A549 (cell line): ENCODE measurements at places on chromosomes 5 and 9.

GRCh38 chr9:17380126-17380861, 198.6 kb upstream of the SH3GL2 start:
- no peak for DNase-seq

DNA sequence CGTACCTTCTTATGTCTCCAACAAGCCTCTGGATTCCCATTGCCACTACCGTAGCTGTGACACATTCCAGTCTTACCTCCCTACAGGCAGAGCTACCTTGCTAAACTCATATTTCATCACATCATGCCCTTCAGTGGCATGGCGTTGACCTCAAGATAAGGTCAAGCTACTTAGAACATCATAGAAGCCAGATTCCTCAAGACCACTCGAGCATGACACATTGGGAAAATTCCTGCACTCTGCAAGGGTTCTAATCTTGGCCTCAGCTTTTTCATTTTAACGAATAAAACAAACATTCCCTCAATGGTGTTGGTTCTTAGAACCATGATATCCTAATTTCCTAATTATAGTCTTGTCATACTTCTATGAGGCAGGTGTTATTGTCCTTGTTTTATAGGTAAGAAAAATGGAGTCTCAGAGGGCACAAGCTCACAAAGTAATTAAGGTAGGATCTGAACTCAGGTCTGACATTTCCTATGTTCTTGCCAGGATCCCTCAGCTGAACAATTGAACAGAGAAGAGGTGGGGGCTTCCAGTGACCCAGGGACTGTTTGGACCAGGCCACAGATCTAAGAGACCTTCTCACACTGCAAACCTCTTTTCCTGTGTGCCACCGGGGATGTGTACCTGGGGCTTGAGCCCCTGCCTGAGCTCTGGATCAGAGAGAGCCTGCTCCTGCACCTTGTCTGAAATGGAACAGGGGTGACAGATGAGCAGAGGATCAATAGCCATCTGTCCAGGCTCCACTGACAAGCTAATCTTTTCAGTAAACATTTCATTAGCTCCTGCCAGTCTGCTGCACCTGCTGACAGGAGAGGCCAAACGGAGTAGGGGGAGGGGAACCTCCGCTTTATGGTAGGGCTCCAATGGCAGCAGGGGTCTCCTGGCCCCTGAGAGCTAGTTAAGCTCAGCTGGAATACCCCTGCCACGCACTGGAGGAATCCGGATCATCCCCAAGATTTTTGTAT, 49.3 kb downstream of the ALG2 start:
- DNase-seq = no peak

DNA sequence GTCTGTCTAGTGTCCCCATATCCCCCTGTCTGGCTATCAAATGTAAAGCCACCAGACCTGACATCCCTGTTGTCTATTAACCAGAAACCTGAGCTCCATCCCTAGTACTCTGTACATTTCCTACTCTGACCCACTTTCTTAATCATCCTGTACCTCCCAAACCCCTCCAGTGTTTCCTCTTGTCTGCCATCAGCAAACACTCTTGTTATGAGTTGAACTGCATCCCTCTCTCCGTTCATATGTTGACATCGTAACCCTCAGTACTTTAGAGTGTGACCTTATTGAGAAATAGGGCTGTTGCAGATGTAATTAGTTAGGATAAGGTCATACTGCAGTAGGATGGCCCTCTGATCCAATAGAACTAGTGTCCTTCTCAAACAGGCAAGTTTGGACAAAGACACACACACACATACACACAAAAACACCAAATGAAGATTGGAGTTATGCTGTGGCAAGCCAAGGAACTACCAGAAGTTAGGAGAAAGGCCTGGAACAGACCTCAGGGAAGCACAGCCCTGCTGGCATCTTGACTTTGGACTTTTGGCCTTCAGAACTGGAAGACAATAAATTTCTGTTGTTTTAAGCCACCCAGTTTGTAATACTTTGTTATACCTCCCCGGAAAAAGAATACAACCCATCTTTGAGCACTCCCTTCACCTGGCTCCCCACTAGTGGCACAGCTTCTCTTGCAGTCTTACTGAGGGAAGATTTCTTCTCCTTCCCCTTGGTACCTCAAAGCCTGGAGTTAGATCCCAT, 180.0 kb upstream of the PTGER4 start:
- DNase-seq = no peak

DNA sequence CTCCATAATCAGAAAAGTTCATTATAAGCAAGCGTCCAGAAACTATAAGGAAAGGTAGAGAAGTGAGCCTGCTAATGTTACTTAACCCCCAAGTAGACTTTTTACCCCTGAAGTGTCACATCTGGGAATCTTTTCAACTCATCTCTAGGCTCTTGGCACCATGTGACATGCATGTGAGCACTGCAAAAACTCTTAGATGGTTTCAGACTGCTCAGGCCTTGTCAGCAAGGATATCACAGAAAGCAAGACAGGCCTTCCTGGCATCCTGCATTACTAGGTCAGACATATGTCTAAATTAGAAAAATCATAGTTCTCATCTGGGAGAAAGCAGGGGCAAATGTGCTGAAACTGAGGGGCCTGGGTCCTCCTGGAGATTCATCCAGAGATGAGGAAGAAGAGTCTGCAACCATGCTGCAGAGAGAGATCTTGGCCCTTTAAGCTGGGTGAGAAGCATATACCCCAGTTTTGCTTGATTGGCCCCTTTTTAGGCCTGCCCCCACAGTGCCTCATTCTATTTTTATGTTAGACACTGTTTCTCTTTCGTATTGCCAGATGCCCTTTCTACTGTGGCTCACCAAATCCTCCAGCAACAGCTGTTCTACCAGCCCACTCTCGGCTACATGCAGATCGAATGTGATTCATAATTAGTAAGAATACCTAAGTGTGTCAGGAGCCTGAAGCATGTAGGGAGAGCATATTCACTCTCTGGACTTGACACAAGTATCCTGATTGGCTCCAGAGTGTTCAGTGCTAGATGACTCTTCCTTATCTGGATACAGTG, 19.0 kb downstream of the TMEM8B start:
- DNase-seq = no peak

DNA sequence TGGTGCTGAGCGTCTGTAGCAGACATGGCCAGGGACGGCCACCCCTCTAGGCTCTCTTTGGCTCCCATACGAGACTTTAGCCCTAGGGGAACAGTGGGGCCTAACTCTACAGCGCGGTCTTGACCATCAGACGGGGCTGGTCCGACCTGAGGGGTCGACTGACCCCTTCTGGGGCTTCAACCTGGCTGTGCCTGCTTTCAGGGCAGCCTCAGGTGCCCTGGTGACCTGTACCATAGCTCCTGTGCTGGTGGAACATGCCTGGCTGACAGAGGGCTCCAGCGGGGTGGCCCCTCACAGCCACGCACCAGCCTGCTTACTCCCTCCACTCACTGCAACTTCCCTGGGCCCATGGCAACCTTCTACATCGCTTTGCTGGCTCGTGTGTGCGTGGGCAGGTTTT, 423.4 kb upstream of the SEMA6A start:
- DNase-seq = no peak

GRCh38 chr9:136541179-136541578, 4.7 kb downstream of the NOTCH1 start:
- no peak for DNase-seq

- DNase-seq = no peak
Observed at GRCh38 chr5:96001262-96001661, 39.6 kb upstream of the ELL2 start.

- no peak for DNase-seq
Observed at GRCh38 chr5:170201311-170201710, 31.5 kb upstream of the C5orf58 start.

- no peak for DNase-seq
Observed at GRCh38 chr5:137714946-137715345, 20.9 kb downstream of the KLHL3 start.

DNA sequence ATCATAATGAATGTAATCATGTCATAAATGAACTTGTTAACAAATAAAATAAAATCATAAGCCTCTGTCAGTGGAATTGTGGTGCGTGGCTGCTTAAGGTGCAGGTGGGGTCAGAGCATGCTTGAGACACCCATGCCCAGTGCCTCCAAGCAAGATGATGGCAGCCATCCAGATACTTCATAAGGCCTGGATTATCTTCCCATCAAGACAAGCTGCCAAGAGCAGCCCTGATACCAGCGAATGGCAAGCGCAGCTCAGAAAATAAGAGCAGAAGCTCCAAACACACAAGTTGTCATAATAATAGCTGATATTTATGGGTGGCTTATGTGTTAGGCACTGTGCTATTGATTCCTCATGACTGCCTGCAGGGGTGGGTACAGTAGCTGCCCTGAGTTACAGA, 21.8 kb upstream of the LMX1B start:
- DNase-seq = no peak
